Spinal cord (tissue), 10 donors: ENCODE measurements at places on chromosomes 16 and 17.

DNA sequence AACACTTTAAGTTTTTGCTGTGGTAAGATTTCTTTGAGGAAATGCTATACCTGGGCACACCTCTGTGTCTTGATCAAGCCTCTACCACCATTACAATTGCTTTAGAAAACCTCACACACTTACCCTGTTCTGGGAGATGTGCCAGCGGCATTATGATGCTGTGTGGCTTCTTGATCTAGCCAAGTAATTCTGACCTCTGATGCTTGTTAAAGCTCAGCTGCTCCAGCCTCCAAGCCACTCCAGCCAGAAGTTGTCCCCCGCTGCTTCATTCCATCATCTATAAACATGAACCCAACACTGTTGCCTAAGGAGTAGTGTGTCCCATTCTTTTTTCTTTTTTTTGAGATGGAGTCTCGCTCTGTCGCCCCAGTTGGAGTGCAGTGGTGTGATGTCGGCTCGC, 60.1 kb downstream of the CYLD start:
- DNase-seq, result no peak

- DNase-seq, result no peak
Observed at GRCh38 chr17:17844500-17844899, 7.7 kb upstream of the SREBF1 start.

DNA sequence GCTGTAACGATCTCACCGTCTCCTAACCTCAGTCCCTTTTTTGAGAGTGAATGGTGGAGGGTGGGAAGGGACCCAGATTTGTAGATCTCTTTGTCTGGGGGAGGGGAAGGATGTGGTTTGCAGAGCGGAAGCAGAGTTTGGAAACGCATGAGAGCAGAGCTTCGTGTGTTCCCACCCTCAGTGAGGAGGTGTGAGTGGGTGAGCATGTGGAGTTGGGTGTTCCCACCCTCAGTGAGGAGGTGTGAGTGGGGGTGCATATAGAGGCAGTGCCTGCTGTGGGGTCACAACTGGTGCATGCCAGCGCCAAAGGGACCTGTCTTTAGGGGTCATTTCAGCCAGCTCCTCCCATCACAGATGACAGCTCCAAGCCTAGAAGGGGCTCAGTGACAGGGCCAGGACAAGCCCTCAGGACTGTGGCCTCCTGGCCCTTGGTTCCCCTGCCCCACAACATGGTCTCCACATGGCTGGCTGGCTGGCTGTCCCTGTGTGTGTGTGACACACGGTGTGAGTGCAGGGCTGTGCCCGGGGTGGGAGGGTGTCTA, 1.8 kb upstream of the CISD3 start:
- DNase-seq, result no peak

GRCh38 chr17:50710025-50710424, 2.3 kb upstream of the ANKRD40 start:
- DNase-seq, result no peak

- no peak for DNase-seq
Observed at GRCh38 chr17:22692066-22692805, 999.9 kb downstream of the KCNJ18 start.

DNA sequence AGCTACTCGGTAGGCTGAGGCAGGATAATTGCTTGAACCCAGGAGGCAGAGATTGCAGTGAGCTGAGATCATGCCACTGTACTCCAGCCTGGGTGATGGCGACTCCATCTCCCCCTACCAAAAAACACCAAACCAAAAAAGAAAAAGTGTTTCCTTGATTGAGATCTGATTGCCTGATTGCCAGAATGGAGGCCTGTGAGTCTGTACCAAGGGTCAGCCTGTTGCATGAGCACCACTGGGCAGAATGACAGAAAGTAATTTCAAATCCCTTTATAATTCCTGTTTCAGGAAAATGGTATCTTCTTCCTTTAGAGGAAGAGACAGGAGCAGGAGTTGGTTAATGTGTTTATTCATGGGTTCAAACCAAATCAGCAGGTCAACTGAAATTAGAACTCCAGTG, 8.5 kb downstream of the UBN1 start:
- no peak for DNase-seq

DNA sequence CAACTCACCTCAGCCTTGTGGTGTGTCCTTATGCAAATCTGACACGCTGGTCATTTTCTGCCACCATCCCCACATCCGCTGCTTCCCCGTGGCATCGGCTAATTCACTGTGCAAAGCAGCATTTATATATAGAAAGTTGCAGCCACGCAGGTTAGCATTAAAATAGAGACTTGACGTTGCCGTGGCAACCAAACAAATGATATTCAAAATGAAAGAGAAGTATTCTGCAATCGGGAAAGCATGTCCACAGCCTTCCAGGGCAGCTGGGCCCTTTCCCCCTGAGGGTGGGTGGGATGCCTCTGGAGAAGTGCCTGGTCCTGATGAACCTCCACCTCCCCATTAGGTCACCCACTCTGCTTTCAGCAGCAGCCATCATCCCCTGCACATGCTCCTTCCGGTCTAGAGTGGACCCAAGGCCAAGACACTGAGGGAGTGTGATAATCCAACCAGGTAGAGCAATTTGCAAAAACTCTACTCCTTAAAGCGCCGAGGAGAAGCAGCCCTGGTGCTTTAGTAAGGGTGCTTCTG, 138.7 kb downstream of the GAS7 start:
- DNase-seq, result no peak

GRCh38 chr17:83099570-83100181, 20.3 kb downstream of the METRNL start:
- DNase-seq, result peak; percentile 73

GRCh38 chr16:67025210-67025550, 3.8 kb upstream of the CBFB start:
- DNase-seq, result no peak

DNA sequence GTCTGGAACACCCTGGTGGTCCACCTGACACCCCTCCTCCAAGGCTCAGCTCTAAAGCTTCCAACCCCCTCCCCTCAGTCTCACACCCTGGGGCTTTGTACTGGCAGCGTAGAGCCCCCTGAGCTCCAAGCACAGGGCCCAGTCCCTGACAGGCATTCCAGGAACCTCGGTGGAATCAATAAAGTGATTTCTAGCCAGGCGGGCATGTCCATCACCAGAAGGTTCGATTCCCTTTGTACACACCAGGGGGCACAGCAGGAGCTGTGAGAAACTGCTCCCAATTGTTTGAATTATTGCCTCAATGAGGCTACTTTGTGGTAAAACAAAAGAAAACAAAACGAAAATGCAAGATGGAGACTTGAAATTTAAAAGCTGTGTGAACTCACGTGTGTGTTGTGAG, 51.8 kb downstream of the SMPD3 start:
- DNase-seq, result peak; percentile 50

GRCh38 chr17:79455636-79456035, 155.2 kb downstream of the RBFOX3 start:
- DNase-seq, result no peak

- no peak for DNase-seq
Observed at GRCh38 chr17:52149626-52150025, 8.9 kb downstream of the CA10 start.

GRCh38 chr17:70771804-70772386, 602.6 kb downstream of the KCNJ2 start:
- peak; percentile 78 for DNase-seq

DNA sequence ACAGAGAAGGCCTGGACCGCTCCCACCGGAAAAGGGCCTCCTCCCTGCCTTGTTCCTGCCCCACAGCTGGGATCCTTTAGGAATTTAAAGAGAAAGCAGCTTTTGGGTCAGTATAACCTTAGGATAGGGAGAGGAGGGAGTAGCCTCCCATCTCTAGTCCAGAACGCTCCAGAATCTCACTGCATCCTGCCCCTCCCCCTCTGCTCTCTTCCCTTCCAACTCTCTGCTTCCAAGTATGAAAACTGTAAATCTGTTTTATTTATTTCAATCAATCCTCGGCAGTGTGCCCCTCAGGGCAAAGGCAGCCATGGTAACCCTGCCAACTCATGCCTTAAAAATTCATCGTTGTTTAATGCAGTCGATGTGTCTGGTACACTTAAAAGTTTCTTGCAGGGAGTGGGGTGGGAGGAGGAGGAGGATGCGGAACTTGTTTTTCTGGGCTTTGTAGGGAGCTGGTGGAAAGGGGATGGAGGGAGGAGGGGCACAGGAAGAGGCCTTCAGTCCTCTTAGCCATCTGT, 21.2 kb upstream of the MTSS2 start:
- DNase-seq, result no peak

GRCh38 chr16:58938811-58939210, 204.7 kb upstream of the GOT2 start:
- no peak for DNase-seq

GRCh38 chr17:5200360-5200759, 8.7 kb upstream of the ZNF594 start:
- no peak for DNase-seq

DNA sequence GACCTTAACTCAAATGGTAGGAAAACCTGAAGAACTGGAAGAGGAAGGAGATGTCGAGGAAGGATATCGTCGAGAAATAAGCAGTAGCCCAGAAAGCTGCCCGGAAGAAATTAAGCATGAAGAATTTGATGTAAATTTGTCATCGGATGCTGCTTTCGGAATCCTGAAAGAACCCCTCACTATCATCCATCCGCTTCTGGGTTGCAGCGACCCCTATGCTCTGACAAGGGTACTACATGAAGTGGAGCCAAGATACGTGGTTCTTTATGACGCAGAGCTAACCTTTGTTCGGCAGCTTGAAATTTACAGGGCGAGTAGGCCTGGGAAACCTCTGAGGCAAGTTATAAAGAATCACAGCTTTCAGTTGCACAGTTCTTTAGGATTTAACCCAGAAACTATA, 15.5 kb downstream of the ERCC4 start:
- no peak for DNase-seq

DNA sequence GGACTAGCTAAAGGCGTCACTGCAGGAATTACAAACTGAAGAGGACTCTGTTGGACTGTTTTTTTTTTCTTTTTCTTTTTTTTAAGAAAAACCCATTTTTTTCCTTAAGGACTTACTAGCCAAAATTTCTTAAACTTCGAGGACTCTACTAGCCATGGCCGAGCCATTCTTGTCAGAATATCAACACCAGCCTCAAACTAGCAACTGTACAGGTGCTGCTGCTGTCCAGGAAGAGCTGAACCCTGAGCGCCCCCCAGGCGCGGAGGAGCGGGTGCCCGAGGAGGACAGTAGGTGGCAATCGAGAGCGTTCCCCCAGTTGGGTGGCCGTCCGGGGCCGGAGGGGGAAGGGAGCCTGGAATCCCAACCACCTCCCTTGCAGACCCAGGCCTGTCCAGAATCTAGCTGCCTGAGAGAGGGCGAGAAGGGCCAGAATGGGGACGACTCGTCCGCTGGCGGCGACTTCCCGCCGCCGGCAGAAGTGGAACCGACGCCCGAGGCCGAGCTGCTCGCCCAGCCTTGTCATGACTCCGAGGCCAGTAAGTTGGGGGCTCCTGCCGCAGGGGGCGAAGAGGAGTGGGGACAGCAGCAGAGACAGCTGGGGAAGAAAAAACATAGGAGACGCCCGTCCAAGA, 878 bp downstream of the HEXIM1 start:
- DNase-seq, result no peak

DNA sequence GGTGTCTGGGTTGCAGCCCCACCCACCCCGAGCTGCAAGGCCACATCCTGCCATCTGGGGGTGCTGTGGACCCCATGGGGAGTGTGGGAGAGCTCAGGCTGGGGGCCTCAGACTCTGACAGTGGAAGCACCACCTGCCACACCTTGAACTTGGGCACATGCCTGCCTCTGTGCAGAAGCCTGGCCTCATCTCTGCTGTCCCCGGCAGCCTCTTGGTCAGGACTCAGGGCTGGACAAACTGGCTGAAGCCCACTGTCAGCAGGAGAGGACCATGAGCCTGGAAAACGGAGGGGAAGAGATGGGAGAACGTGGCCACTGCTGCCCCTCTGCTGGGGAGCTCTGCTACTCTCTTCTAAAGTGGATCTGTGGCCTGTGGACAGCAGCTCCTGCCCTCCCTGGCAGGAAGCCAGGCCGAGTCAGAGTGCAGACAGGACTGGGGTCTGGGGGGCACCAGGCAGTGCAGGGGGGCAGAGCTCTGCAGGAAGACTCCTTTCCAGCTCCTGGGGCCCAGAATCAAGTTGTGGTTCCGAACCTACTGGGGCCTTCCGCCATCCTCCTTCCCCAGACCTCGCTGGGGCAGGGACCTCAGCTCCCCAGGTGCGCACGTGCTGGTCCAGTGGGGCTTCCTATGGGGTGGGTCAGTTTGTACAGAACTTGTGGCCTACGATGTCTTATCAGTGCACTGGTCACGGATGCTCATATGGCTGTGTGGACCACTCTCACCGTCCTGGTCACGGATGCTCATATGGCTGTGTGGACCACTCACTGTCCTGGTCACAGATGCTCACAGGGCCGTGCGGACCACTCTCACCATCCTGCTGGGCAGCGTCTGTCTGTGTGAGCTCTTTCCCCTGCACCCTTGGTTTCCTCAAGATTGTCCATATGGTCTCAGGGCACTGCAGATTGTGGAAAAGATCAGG, 207.7 kb downstream of the LAT start:
- DNase-seq, result no peak

DNA sequence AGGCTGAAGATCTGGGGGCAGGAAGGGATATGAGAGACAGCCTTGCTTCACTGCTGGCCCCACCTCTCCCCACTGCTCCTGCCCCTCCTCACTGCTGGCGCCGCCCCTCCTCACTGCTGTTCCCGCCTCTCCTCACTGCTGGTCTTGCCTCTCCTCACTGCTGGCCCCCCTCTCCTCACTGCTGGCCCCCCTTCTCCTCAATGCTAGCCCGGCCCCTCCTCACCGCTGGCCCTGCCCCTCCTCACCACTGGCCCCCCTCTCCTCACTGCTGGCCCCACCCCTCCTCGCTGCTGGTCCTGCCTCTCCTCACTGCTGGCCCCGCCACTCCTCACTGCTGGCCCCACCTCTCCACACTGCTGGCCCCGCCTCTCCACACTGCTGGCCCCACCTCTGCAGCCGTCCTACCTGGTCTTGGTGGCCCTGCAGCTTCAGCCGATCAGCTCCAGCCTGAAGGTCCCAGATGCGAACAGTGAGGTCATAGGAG, 9.5 kb upstream of the PAM16 start:
- no peak for DNase-seq

DNA sequence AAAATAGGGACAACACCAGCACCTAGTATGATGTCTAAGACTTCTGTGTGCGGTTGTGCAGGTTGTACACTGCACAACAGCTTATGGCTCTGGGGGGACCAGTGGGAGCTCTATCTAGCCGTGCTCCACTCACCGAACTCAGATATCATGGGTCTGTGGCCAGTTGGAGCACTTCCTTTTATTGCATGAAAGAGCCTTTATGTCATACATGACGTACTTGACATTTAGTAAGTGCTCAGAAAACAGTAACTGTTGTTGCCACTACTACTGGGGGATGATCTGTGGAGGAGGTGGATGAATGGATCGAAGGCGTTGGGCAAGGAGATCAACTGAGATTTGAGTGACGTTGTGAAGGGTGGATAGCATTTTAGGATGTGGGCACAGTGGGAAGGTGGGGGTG, 368.8 kb downstream of the SNX29 start:
- no peak for DNase-seq

GRCh38 chr17:3909257-3909656, 7.0 kb downstream of the P2RX1 start:
- DNase-seq, result no peak

GRCh38 chr17:75088465-75089417, 987 bp downstream of the SLC16A5 start:
- no peak for DNase-seq

- no peak for DNase-seq
Observed at GRCh38 chr16:11530171-11530940, 56.4 kb downstream of the LITAF start.

- no peak for DNase-seq
Observed at GRCh38 chr16:55030944-55031343, 100.3 kb downstream of the IRX5 start.

- DNase-seq, result no peak
Observed at GRCh38 chr17:46182961-46183360, 10.3 kb downstream of the KANSL1 start.

GRCh38 chr16:85350973-85351372, 238.7 kb upstream of the CIBAR2 start:
- DNase-seq, result peak; percentile 94

GRCh38 chr16:17744921-17745572, 274.3 kb upstream of the XYLT1 start:
- no peak for DNase-seq
